ENCODE measurements at places on chromosomes 12 and 14. TPM values are rescaled to one million over a fixed set of nuclear protein-coding genes. Genes with fewer than 3 reads are reported as not detected.
A peak's percentile ranks its signal among the peaks of the same experiment; 100 is the strongest.

Gene ASB2
- not detected for polyA plus RNA-seq

Gene APOF
- not detected for polyA plus RNA-seq

Gene KRT72
- not detected for polyA plus RNA-seq

Gene TMEM63C
- not detected for polyA plus RNA-seq

Gene C12orf54
- not detected for polyA plus RNA-seq

Gene OAS2
- polyA plus RNA-seq: not detected

Gene SNX6
- polyA plus RNA-seq: 41.3 TPM

Gene LBHD2
- not detected for polyA plus RNA-seq

Gene RPL10L
- polyA plus RNA-seq: not detected

Gene PHC1
- polyA plus RNA-seq: 11.8 TPM

DNA sequence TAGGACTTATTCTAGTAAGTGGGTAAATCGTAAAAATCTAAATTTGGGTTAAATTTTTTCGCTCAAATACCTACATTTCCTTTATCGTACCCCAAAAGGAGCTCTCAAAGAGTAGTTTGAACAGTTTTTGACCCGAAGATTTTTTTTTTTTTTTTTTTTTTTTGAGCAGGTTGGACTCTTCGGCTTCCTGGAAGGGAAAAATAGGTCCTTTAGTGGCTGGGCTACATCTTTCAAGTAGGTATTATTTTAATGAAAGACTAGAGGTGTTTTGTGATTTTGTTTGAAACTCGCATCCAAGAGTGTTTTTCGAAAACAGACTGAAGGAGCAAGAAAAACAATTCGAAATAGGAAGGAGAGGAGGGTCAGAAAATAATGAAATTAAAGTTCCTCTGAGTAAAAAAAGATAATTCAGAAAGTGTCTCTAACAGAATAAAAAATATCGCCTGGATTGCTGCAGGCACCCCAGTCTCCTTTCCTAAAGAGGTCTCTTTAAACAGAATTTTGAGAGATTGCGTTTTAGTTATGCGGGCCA, 6.0 kb downstream of the CDKN1B start:
- DNase-seq: no peak

DNA sequence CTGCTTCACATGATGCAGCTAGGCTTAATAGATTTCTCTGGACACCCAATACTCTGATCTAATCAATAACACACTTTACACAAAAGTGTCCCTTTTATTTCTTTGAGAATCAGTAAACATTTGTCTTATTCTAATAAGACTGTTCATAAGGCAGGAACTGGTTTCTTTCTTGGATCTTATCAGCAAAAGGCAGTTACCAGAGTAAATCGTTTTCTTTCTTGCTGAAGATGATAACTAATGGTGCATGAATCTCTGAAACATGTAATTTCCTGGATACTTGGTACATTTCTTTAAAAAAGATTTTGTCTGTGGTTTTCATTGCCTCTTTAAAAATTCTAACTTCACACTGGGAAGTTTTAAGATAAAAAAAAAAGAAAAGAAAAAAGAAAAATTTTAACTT, 39.6 kb downstream of the WIF1 start:
- no peak for DNase-seq

- no peak for DNase-seq
Measured at GRCh38 chr14:54650331-54650958, 83.5 kb downstream of the SAMD4A start.

DNA sequence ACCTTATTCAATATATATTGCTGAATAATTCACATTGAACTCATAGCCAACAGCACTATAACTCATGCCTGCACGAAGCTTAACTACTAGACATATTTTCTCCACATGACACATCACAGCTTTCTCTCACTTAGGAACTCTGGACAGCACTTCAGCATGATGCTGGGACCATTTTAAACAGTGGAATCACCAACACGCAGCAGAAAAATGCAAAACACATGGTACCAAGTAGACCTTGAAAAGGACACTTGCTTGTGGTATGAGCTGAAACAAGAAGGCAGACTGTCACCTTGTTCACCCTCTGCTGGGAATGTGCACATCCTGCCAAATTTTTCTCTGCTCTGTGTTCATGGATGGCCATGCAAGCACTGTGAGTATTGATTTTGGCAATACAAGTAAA, 34.8 kb upstream of the CD9 start:
- DNase-seq: no peak

- DNase-seq: no peak
Measured at GRCh38 chr12:93812626-93813025, 135.5 kb downstream of the CRADD start.

DNA sequence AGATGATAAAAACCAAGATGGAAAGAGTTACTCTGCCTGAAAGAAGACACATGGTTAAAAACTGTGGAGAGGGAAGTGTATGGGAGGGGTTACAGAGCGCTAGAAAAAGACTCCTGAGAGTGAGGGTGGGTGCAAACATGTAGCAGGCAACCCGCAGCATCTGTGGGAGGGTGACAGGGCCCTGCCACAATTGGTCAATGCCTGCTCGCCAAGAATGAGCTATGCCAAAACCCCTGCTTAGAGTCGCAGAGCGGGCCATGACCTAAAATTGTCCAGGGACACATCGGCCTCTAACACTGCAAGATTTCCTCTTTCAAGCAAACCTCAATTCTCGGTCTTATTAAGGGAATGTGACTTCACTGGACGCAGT, 700 bp downstream of the PRKAG1 start:
- DNase-seq: peak; percentile 46

DNA sequence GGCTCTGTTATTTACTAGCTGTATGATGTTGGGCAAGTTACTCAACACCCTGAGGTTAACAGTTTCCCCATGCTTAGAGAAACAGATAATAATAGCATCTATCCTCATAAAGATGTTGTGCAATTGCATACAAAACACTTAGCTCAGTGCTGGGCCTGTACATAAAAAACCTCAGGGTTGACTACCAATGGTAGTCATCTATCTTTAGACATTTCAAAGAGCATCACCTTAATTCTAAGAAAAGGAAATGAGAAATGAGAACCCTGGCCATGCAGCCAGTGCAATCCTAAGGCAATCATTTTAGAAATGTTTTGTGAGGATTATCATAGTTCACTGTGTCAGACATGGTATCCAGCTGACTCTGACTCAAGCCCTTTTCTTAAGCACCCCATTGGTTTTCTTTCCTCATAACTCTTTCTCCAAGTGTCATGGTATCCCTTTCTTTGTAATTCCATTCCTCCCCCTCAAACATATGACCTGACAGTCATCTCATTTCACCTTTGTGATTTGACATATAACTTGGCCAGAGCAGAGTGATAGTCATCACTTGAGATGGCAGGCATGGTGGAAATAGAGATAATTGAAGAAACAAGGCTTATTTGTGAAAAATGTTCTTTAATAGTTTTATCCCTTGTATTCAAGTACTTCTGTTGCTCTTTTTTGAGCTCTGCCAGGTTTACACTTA, 29.5 kb upstream of the OSBPL8 start:
- no peak for DNase-seq

DNA sequence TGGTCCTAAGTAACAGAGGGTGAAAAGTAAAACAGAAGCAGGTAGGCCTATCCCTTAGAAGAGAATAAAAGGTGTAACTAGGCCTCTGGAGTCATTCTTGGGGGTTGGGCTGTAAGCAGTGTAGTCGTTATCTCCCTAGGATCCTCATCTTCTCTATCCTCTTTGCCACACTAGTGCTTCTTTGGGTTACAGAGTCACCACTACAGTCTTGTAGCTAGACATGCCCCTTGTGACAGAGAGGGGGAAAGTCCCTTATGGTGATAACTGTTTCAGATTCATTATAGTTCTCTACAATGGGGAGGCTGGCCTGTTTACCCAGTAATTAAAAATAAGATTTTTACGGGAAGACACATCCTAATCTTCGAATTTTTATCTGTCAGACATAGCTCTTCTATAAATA, 16.4 kb upstream of the SRP54 start:
- DNase-seq: no peak

DNA sequence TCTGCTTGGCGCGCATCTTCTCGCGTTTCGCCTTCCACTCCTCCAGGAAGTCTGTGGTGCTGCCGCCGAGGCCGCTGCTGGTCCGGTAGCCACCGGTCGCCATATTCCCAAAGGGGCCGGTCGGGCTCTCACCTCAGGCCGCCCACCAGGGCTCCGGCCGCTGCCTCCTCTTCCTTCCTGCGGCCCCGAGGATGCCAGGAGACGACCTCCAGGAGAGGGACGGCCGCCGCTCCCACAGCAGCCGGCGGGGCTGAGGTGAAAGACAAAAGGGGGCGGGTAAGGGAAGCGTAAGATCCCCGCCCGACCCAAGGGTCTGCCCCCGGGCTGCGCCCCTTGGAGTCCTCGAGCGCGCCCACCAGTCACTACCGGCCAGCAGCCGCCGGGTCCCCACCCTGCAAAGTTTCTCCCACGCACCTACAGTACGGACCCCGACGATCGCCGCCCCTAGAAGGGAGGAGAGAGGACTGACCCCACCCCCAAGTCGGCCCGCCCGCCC, 574 bp downstream of the PAWR start:
- DNase-seq: no peak

DNA sequence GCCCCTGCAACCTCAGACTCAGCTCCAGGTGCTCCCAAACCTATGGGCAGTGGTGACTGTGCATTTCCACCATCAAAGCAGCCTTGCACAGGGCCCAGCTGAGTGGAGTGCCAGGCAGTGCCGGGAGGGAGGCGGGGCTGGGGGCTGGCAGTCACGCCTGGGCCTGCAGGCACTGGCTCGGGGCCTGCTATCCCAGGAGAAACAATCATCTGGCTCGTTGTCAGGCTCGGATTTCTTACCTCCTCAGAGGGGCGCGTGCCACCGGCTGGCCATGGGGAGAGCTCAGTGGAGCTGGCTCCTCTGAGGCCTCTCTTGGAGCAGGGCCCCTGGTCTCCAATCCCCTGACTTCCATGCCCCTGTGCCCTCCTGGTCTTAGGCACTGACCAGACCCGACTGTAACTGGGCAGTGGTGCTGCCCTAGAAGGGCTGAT, 20.2 kb upstream of the PPP1R13B start:
- DNase-seq: no peak

DNA sequence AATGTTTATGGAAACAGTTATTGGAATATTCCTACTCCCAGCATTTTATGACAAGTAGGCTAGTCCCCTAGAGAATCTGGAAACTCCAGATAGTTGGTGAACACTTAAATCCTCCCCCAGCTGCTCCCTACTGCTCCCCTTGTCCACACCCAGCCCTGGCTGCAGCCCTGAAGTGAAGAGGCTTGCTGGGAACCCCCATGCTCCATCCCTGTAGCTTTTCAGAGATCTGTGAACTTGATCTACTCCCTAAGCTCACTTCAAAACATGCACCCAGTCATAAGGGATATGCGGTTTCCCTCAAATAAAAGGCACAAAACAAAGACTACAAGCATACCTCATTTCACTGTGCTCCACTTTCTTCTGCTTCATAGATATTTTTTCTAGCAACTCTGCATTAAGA, 33.2 kb downstream of the EGLN3 start:
- peak; percentile 62 for DNase-seq

GRCh38 chr14:80491131-80491530, 279.8 kb upstream of the DIO2 start:
- no peak for DNase-seq

DNA sequence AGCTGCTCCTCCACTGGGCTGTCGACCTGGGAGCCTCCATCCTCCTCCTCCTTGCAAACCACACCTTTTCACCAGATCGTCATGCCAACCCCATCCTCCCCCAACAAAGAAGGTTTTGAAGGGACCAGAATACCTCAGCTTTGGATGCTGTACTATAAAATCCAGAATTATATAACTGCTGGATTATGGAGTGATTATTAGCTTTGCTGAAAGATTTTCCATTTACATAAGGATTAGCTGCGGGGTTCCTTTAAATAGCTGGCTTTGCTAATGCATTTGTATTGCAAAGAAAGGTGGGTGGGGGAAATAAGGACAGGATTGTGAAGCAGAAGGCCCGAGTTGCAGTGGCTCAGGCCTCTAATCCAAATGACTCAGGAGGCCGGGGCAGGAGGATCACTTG, 36.6 kb downstream of the ESRRB start:
- DNase-seq: no peak

Measured in K562 (cell line).